ENCODE measurements at places on chromosomes 11 and 22. TPM values are rescaled to one million over a fixed set of nuclear protein-coding genes. Genes with fewer than 3 reads are reported as not detected.

PGGHG gene
- 155 TPM for total RNA-seq

SPI1 gene
- total RNA-seq = 98.2 TPM

OR51B5 gene
- not detected for total RNA-seq

ART1 gene
- 5.6 TPM for total RNA-seq

MAP6 gene
- total RNA-seq = 15.8 TPM

OR56A1 gene
- total RNA-seq = not detected

OR8A1 gene
- not detected for total RNA-seq

OR8B4 gene
- total RNA-seq = not detected

JHY gene
- 1.3 TPM for total RNA-seq

NUDT22 gene
- total RNA-seq = 158 TPM

OR51A7 gene
- not detected for total RNA-seq

SLC5A4 gene
- total RNA-seq = 1.6 TPM

GAS2L1 gene
- 99.3 TPM for total RNA-seq

PKP3 gene
- not detected for total RNA-seq

OR4C16 gene
- total RNA-seq = not detected

TMEM191C gene
- total RNA-seq = not detected

MYOD1 gene
- not detected for total RNA-seq

MUC15 gene
- not detected for total RNA-seq

IRAG1 gene
- 236 TPM for total RNA-seq

TTC36 gene
- 30.4 TPM for total RNA-seq

MYEOV gene
- not detected for total RNA-seq

NXPE1 gene
- total RNA-seq = not detected

PHETA2 gene
- total RNA-seq = 41.5 TPM

TRIM6 gene
- 0.64 TPM for total RNA-seq

RFPL3 gene
- total RNA-seq = not detected

Measured in ascending aorta (tissue), 2 donors.